NT2/D1 (cell line): ENCODE measurements at places on chromosomes 1 and 21.

- DNase-seq, result no peak
Measured at GRCh38 chr1:82994616-82995263, 1004.2 kb downstream of the TTLL7 start.

DNA sequence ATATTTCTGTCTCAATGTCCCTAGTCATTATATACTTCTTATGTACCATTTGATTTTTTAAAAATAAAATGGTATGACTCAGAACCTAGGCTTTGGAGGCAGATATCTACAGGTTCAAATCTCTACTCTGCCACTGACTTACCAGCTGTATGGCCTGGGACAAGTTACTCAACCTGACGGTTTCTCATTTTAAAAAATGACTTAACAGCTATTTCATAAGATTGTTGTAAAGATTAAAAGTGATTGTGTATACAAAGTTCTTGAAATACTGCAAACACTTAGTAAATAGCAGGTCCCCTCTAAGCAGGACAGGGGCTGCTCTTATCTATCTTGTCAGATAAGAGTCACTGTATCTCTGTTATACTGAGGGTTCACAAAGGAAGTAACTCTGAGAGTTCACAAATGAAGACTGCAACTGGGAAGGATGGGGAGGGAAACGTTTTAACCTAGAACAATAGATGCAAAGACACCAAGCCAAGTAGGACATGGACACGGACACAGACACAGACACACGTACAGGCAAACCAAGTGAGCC is 2.6 kb downstream of the BCAR3 start:
- no peak for DNase-seq

DNA sequence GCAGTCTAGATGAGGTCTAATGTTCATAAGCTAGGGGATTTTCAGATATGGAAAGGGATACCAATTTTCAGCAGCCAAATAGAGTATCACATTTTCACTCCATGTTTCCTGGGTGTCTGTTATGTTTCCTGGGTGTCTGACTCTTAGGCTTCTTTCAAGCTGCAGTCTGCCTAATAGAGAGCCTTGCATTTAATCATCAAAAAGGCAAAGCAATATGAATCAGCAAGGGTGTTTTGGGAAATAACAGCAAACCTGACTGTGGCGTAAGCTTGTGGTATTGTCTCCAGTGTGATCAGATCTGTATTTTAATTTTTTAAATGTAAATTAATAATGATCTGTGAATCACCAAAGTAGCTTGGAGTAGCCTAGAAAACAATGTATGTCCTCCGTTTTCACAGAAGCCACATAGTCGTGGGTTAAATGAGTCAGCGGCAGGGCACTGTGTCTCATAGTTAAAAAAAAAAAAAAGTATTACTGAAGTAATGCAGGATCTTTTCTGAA is 10.4 kb downstream of the LGALS8 start:
- DNase-seq, result no peak

DNA sequence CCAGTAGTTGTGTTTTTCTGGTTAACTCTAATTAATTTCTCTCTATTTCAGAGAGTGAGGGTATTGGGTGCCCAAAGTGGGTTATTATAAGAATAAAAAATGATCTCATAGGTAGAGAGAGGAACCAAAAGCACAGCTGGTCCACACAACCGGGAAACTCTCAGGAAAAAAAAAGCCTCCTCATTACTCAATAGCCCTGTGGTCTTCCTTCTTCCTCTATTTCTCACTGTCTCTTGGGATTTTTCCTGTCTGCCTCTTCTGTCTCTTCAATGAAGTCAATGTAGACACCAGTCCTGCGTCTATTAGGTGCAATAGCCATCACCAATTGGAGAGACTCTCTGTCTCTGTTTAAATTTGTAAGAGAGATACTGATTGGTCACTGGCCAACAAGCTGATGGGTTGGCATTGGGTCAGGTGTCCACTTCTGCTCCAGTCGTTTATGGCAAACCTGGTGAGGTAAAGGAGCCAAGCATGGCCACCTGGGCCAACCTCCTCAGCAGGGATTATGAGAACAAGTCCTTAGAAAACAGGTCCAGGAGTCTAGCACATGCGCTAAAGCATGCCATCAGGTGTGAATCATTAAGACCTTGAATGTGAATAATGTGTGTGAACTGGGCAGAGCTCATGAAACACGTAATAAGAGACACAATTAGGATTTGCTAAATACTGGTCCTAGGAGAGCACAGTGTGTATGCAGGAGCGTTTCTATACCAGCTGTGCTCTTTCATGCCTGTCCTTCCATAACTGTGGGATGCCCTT is 443.0 kb upstream of the RUNX1 start:
- DNase-seq, result no peak

- no peak for DNase-seq
Measured at GRCh38 chr1:145730467-145730866, 11.2 kb downstream of the CD160 start.

- no peak for DNase-seq
Measured at GRCh38 chr1:98417820-98418219, 243.7 kb upstream of the SNX7 start.

DNA sequence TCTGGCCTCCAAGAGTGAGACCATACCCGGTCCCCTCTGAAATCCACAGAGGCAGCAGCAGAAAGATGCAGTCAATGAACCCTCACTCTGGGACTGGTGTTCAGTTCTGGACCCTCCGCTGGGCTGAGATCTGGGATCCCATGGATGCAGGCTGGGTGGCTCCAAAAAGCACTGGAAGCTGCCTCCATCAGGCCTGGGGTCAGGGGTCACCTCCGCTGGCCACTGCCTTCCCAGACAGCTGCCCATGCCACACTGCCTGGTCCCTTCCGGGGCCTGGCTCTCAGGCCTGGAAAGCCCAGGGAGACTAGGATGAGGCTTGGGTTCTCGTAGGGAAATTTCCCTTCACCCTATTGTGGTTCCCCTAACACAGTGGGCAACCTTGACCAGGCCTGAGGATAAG is 21.4 kb upstream of the PADI4 start:
- DNase-seq, result no peak

DNA sequence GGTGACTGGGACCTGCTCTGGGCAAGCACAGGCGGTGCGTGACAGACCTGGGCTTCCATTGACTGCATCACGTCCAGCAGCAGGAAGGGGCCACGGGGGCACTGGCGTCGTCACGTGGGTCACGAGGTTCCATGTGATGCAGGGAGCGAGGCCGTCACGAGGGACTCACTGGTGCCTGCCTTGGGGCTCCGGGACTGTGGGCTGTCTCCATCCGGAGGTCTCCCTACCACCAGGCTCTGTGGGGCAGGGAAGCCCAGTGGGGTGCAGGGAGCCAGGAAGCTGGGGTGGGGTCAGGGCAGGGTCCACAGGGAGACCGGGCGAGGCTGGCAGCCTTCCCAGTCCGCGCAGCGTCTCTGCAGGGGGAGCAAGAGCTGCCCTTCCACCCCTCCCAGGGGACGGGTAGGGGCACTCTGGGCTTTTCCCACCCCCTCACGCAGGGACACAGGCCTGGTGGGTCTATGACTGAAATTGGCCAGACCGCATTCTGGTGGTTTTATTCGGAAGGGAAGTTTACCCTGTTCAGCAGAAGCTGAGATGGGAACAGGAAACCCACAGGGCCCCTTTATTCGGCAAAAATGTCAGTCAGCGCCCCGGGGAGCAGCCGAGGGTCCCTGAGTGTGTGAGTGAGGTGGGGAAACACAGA is 416 bp upstream of the TNFRSF14 start:
- no peak for DNase-seq

GRCh38 chr1:55313903-55314302 is 98.7 kb upstream of the USP24 start:
- no peak for DNase-seq
